ENCODE measurements at places on chromosomes 4 and X.

DNA sequence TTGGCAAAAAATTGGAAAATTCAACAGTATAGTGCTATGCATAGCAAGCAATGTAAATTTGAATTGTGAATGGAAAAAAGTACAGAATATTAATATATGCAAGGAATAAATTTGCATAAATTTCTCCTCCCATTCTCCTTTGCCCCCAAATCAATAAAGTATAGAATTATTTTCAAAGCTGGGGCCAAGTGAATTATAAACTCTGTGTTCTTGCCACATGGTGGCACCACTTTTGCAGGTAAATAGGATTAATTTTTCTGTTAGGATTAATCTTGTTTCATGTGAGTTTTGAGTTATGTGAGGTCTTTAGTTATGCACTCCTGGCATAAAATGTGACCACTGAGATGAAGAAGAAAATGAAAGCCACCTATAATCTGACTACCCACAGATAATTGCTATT lies 19.9 kb downstream of the COPS4 start:
- DNase-seq = no peak

DNA sequence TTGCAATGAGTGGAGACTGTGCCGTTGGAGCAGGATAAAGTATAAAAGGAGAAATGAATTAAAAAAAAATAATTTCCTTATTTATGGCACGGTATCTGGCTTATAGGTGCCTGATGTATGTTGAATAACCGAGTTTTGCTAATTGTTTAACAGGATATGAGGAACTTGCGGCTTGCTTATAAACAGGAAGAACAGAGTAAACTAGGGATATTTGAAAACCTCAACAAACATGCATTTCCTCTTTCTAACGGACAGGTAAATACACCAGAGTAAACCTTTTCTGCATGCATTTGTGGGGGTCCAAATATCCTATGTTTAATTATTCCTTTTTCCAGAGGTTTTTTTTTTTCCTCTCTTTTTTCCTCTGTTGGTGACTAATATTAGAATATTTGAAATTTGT lies 36.8 kb downstream of the MTMR1 start:
- no peak for DNase-seq

GRCh38 chr4:1686440-1687036 lies 2.4 kb upstream of the FAM53A start:
- DNase-seq = no peak

DNA sequence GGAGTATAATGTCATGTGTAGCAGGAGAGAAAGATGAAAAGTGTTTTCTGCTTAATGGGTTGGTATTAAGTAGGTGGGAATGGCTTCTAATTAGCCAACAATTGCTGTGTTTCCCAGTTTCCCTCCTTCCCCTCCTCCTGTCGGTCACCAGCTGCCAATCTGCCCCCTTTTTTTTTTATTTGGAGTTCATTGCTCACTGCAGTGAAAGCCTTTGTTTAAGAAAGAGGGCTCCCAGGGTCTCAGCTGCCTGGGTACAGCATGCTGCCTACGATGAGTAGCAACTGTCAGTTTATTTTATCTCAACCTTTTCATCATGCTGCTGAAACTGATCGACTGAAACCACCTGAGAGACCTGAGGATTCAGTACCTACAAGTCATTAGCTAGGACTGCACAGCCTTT lies 149.0 kb downstream of the POU4F2 start:
- DNase-seq = no peak

- no peak for DNase-seq
Measured at GRCh38 chr4:163070023-163070422, 96.7 kb downstream of the NAF1 start.

- no peak for DNase-seq
Measured at GRCh38 chrX:110699109-110699508, 96.5 kb downstream of the CHRDL1 start.

DNA sequence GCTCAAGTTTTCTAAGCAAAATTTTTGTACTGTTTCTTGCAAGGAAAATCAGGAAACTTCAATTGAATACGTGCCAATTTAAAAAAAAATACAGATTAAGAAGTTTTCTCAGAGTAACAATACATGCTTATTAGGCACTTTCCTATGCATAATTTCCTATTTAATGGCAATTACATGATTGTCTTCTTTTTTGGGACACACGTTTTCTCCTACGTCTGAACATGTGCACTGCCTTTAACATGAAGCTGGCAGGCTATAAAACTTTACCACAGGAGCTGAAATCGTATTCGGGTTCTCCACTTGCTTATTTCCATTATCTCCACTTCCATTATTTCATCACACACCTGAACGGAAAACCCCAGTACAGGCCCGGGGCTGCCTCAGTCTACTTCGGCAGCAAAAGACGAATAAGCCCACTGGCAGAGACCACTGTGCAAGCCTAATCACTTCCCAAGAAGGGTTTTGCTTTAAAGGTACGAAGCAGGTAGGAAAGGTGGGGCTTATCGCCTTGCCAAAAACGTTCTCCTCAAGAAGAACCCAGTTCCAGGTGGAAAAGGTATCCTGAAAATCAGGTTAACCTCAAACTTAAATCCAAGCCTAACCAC lies 575 bp downstream of the RCHY1 start:
- DNase-seq = no peak

GRCh38 chr4:185335579-185335978 lies 60.1 kb downstream of the LRP2BP start:
- DNase-seq = no peak

DNA sequence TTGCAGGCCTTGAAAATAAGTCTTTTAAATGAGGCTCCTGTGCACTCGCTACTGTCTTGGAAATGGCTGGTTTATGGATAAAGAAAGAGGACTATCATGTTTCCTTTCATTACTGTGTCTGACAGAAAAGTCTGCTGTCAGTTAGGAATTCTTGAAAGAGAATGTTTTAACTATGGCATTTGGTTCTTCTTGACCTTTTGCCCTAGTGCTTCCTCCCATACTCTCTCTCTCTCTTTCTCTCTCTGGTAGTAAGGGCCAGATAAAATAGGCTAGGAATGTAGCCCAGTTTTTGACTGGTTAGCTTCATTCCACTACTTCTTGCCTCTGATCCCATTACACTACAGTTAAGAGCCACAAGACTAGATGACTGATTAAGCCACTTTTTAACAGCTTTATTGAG lies 29.8 kb downstream of the YY2 start:
- no peak for DNase-seq

DNA sequence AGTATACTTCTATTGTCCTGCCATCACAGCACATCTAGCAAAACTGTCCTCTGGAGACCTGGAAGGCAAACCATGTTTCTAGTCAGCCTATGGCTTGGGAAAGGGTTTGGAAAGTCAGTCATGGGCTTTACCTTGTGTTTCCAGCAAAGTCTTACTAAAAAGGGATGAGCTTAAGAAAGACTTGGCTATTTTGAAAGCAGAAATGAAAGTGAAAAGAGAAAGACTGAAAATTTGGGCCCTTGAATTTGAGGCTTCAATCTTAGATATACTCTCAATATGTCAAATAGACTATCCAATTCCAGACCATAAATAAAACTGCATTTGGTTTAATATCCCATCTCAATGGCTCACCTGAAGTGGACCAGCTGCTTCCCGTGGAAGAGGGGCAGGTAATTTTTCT lies 127.9 kb downstream of the ZNF330 start:
- DNase-seq = no peak

- no peak for DNase-seq
Measured at GRCh38 chrX:122777766-122778165, 406.3 kb upstream of the GRIA3 start.

DNA sequence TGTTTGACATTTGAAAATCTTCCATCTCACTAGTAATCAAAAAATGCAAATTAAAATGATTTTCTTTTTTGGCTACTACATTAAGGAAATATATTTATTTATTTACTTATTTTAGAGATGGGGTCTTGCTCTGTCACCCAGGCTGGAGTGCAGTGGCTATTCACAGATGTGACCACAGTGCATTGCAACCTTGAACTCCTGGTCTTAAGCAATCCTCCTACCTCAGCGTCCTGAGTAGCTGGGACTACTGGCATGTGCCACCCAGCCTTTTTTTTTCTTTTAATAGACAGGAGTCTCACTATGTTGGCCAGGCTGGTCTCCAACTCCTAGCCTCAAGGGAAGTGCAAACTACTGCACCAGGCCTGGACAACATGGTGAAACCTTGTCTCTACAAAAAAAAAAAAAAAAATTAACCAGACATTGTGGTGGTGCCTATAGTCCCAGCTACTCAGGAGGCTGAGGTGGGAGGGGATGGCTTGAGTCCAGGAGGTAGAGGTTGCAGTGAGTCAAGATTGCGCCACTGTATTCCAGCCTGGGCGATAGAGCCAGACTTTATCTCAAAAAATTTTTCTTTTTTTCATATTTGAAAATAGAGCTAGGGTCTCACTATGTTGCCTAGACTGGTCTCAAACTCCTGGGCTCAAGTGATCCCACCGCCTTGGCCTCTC lies 4.4 kb upstream of the SMIM14 start:
- no peak for DNase-seq

DNA sequence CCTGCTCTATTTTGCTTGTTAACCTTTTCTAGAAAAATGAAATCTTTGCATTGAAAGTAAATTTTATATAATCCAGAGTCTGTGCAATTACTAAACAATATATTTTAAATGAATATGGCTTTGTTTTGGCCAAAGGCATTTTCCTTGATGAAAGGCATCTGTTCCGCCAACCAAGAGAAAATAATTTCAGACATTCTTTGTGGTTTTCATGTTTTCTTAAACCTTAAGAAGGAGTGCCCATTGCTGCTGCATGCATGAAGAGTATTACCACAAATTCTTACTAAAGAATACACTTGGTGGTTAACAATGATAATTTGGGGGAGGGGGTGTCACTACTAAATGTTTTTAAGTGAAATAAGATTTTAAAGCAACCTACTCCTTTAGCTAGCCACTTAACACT lies 2.7 kb upstream of the PDGFC start:
- DNase-seq = no peak

DNA sequence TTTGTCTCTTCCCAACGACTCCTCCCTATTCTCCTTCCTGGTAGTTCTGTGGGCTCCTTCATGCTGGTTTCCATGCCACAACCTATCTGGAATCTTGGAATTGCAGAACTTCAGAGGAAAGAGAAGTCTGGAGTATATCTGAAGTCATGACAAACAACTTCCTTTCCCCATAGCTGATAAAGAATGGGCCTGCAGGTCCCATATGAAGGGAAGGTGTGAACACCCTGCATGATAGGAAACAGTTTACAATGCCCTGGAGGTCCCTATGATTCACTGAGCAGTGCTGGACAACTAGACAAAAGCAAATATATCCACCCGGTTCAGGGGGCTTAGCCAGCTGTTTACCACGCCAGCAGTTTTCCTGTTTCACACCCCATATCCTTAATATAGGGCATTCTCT lies 19.4 kb downstream of the FAM9C start:
- DNase-seq = no peak

- DNase-seq = no peak
Measured at GRCh38 chr4:47711646-47712045, 126.2 kb downstream of the CORIN start.

GRCh38 chr4:47785153-47785552 lies 52.7 kb downstream of the CORIN start:
- DNase-seq = no peak

GRCh38 chrX:18698737-18699650 lies 8.5 kb upstream of the PPEF1 start:
- DNase-seq = no peak

- DNase-seq = no peak
Measured at GRCh38 chr4:47711183-47711582, 126.7 kb downstream of the CORIN start.

DNA sequence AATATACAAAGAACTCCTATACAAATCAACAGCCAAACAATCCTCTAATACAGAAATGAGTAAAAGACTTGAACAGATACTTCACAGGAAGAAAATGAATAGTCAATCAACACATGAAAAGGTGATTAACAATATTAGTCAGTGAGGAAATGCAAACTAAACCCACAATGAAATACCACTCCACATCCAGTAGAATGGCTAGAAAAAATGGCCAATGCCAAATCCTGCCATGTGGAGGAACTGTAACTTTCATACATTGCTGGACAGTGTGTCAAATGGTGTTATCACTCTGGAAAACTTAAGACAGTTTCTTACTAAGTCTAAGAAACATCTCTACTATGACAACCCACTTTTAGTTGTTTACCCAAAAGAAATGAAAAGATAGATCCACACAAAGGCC lies 59.5 kb downstream of the NSG1 start:
- no peak for DNase-seq

GRCh38 chr4:73068491-73069337 lies 802 bp downstream of the COX18 start:
- no peak for DNase-seq

DNA sequence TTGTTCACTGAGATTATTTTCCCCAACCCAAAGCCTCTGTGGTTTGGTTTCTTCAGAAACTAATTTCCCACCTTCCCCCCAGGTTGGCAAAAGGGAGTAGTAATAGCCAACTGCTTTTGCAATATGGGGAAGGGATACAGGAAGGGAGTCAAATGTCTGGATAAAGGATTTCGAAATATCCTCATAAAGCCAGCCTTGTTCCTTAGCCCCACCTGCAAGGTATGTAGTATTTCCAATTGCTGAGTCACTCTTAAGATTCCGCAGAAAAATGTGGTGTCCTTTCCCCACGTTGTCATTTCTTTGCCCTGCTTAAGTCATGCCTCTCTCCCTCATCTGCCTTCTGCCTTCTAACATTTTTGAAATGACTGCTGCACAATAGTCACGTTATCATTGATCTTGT lies 138.8 kb upstream of the DCAF8L1 start:
- DNase-seq = no peak

DNA sequence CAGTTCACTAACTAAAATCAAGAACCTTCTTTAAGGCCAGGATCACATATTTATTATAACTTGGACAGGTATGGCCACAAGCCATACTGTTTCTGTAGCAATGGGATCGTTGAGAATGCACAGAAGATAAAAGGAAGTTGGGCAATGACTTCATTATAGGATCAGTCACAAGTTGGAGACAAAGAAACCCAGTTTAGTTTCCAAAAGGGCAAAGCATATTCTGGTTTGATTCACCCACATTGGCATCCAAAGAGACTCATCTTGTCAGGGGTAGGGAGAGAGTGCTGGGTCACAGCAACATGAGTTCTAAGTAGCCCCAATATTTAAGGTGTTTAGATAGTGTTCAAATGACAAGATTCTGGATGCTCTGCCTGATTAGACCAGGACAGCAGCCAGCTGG lies 317.1 kb upstream of the GALNT7 start:
- DNase-seq = no peak

- no peak for DNase-seq
Measured at GRCh38 chrX:53990171-53990570, 54.1 kb downstream of the PHF8 start.

- no peak for DNase-seq
Measured at GRCh38 chr4:57159866-57160265, 49.7 kb upstream of the IGFBP7 start.

DNA sequence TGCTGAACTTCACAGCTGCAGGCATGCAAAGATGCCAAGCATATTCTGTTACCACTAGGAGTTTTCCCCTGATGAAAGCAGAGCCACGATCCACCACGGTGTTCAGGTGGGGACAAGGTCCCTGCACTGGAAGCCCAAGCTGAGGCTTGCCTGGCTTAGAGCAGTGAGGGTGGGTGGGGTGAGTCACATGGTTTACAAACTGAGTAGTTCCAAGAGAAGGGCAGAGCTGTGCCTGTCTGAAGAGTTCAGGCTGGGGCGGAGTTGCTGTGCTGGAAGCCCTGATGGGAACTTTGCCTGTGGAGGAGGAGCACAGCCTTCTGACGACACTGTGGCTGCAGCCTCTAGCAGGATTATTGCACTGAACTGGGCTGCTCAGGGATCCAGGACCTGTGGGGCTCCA lies 45.5 kb downstream of the FAM9B start:
- no peak for DNase-seq
